ENCODE measurements at places on chromosomes 3 and 15. TPM values are rescaled to one million over a fixed set of nuclear protein-coding genes. Genes with fewer than 3 reads are reported as not detected.

The SLC27A2 gene
- 75.4 TPM for total RNA-seq

The HIGD2B gene
- not detected for total RNA-seq

The ARHGEF26 gene
- total RNA-seq, result 0.12 TPM

The CCR9 gene
- total RNA-seq, result not detected

The ISL2 gene
- 0.89 TPM for total RNA-seq

The SCAANT1 gene
- total RNA-seq, result not detected

The P2RY13 gene
- total RNA-seq, result not detected

The ALS2CL gene
- total RNA-seq, result 0.99 TPM

The MYEF2 gene
- total RNA-seq, result 24.2 TPM

The TP63 gene
- total RNA-seq, result 1.1 TPM

The NOX5 gene
- not detected for total RNA-seq

The THPO gene
- not detected for total RNA-seq

The SNRPN gene
- 35.4 TPM for total RNA-seq

The ANKUB1 gene
- total RNA-seq, result not detected

The REC114 gene
- not detected for total RNA-seq

The CLDN1 gene
- 0.33 TPM for total RNA-seq

The C15orf62 gene
- 0.51 TPM for total RNA-seq

The OCA2 gene
- not detected for total RNA-seq

The GUCA1C gene
- total RNA-seq, result not detected

Data from activated CD4-positive, alpha-beta T cell treated with anti-CD3 and anti-CD28 coated beads, Interleukin-2, amount 10 ng/mL, durations not matched to agents 24 days and 14 days (primary cell).